Fibroblast of skin of left quadriceps (primary cell): ENCODE measurements at places on chromosomes 13 and 19.

DNA sequence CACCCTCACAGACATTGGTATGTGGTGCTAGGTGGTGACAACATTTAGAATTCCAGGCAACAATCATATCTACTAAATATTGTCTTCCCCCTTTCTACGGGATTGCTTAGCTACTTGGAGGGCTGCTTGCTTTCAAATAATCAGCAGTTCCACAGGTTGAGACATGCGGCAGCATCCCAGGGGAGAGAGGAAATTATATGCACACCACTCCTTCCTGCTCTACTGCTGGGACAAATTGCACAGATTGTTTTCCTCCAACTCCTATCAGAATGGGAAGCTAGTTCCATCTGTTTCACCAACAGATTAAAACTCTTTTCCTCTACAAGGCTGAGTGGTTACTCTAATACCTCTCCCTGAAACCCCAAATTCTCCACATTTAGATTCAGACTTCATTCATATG, 275.4 kb downstream of the DNAJC15 start:
- DNase-seq: no peak

- no peak for DNase-seq
Measured at GRCh38 chr19:41001243-41001971, 10.3 kb downstream of the CYP2B6 start.

DNA sequence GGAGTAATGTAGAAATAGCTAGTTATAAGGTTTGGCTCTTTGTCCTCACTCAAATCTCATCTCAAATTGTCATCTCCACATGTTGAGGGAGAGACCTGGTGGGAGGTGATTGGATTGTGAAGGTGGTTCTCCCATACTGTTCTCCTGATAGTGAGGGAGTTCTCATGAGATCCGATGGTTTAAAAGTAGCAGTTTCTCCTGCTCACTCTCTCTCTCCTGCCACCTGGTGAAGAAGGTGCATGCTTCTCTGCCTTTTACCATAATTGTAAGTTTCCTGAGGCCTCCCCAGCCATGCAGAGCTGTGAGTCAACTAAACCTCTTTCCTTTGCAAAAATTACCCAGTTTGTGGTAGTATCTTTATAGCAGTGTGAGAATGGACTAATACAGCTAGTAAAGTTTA, 849.4 kb downstream of the DACH1 start:
- no peak for DNase-seq

- DNase-seq: no peak
Measured at GRCh38 chr13:46342538-46342937, 44.5 kb downstream of the RUBCNL start.

GRCh38 chr19:29683009-29683408, 17.7 kb downstream of the PLEKHF1 start:
- DNase-seq: no peak

- DNase-seq: no peak
Measured at GRCh38 chr19:58054901-58055874, 3.9 kb upstream of the ZNF135 start.

- peak; percentile 9 for DNase-seq
Measured at GRCh38 chr13:90302107-90302506, 1045.4 kb upstream of the MIR17HG start.

- DNase-seq: peak; percentile 10
Measured at GRCh38 chr13:78022164-78022877, 103.7 kb upstream of the EDNRB start.

DNA sequence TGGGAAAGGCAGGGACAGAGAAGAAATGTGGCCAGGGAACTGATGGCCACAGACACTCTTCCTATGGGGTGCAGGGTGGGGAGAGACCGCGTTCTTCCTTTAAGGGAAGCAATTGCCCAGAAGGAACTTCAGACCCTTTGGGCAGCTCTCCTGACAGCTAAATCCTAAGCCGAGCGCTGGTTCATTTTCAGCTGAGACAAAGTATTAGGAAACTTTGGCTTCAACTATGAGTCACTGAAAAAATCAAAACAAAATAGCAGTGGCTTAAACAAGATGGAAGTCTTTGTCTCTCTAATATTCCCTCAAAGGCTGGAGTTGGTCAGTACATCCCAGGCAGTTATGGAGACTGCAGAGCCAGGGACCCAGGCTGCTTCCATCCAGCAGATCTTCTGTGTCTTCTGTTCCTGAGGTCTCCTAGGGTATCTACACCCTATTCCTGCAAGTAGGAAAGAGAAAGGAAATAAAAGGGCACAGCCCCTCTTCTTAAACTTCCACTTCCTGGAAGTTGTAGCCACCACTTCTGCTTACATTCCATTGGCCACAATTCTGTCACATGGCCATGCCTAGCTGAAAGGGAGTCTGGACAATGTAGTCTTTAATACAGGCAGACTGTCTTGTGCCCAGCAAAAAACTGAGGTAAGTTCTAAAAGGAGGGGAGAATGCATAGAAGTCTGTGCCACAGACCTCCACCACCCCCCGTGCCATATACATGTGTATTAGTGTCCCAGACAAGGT, 163.5 kb downstream of the KATNAL1 start:
- peak; percentile 12 for DNase-seq
